Activated CD8-positive, alpha-beta T cell treated with anti-CD3 and anti-CD28 coated beads, Interleukin-2, amount 10 ng/mL, durations not matched to agents 7 days and 5 days (primary cell): ENCODE measurements at places on chromosomes 7 and 10. TPM values are rescaled to one million over a fixed set of nuclear protein-coding genes. Genes with fewer than 3 reads are reported as not detected.

ZP3 gene
- 4.0 TPM for total RNA-seq

DNA sequence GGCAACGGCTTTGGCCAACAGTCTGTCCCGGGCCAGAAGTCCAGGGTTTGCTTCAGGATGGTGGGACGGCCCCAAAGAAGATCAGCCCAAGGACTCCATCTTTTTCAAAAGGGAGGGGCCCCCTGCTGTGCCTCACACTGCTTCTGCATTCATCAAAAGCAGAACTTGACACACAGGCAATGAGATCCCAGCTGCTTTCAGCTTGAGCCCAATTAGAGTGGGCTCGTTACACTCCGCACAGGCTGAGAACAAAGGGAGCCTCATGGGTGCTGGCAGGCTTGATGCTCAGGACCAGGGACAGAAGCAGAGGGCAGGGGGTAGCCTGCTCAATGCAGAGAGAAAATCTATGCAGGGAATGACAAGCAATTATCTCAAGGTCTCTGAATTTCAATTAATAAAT, 45.5 kb downstream of the VOPP1 start:
- no peak for DNase-seq

DNA sequence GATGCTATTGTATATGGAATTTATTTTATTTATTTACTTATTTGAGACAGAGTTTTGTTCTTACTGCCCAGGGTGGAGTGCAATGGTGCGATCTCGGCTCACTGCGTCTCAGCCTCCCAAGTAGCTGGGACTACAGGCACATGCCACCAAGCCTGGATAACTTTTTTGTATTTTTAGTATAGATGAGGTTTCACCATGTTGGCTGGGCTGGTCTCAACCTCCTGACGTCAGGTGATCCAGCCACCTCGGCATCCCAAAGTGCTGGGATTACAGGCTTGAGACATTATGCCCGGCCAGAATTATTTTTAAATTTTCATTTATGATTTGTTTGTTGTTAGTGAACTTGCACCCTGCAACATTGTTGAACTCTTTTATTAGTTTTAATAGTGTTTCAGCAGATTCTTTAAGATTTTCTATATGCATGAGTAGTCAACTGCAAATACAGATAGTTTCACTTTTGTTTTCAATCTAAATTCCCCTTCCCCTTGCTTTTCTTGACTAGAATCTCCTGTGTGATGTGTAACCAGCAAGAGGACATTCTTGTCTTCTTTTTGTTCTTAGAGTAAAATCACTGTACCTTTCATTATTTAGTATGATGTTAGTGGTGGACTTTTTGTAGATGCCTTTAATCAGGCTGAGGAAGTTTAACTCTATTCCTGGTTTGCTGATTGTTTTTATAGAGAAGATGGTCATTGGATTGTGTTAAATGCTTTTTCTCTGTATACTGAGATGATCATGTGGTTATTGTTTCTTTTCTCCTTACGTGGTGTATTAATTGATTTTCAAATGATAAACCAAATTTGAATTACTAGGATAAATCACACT, 27.8 kb downstream of the ZNF33A start:
- no peak for DNase-seq

MMRN2 gene
- not detected for total RNA-seq

APBB1IP gene
- total RNA-seq = 75.9 TPM

PCLO gene
- total RNA-seq = not detected

DNA sequence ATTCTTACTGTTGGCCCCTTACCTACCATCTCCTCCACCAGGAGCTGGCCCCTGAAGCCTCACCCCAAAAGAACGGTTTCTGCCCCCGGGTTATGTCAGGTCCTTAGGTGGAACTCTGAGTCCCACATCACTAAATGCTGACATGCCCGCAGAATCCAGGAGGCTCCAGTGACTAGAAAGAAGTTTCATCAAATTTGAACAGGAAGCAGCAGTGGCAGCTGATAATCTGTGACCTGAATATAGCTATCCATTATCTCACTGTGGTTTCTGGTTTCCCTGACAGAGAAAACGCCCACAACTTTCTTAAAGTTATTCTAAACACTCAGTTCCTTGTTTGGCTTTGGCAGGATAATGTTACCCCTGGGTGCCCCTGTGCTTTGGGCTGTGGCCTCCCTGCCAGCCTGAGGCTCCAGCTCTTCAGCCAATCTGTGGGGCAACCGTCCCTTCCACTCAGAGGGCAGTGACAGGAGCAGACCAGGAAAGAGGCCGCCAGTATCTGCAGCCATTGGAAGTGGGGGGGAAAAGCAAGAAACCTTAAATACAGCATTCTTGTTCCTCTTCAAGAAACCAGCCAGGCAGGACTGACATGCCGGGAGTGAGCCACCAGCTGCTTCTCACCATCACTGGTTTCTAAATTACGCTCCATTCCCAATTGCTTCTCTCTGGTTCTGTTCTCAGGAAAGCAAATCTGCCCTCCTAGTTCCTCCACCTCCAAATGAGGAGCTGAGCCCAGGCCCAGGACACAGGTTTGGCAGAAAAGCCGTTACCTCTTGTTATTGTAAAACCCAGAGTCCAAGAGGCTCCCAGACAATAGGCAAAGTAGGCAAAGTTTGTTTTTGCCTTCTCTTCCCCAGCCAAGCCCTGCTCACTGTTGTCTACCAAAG, 41.2 kb upstream of the VCL start:
- DNase-seq = peak; percentile 62

TACR2 gene
- not detected for total RNA-seq

SLC26A5 gene
- total RNA-seq = not detected

IQUB gene
- not detected for total RNA-seq

CCDC3 gene
- total RNA-seq = not detected

GRCh38 chr7:36303202-36304098, 86.2 kb upstream of the ANLN start:
- DNase-seq = no peak

EXOC6 gene
- 12.5 TPM for total RNA-seq

DNA sequence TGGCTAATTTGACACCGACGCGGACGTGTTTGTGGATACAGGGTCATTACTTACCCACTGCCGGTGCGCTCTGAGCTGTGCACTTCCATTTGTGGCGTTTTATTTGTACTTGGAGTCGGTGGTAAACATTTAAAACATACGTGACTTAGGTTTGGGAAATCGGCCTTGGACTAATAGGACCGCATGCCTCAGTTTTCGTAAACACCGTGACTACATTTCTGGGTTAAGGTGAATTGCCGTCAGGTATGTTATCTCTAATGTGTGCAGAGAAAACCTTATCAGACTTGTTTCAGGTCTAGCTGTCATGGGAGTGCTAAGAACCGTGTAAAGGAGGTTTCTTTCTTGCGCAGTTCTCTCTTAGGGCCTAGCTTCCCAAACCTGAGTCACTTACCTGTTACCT, 51.7 kb upstream of the NCF1 start:
- DNase-seq = no peak
